Activated T-cell treated with anti-CD3 and anti-CD28 coated beads, Interleukin-2, amount 50 U/mL, for 72 hours (primary cell): ENCODE measurements at places on chromosomes 5 and 9.

DNA sequence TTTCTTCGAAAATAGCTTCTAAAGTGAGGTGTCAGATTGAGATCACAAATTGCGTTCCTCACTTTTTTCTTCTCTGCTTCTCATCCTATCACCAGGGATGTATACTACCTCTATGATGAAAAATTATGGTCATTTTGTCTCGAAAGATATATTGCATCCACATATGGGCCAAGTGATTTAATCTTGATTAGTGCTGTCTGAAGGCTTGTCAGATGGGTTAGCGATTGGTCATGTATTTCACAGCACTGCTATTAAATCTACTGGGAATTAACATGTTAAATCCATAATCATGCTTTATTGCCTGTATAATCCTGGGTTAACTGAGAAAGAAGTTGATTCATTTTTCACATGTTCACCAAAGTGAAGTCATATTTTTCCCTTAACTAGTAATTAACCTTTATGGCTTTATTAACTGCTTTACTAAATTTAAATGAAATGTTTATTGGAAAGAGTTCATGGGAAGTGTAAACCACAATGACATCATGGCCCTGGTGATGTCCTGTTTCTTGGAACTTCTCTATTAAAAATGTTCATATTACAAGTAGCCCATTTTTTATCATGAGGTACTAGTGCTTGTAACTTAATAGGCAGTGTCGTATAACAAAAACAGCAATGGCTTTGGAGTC is 193.3 kb downstream of the SMC2 start:
- DNase-seq: no peak

- DNase-seq: no peak
These were observed 11.5 kb upstream of the SH3RF2 start for GRCh38 chr5:145924849-145925248.

GRCh38 chr5:40619421-40619820 is 60.3 kb upstream of the PTGER4 start:
- no peak for DNase-seq

GRCh38 chr9:130892477-130893304 is 3.9 kb downstream of the QRFP start:
- DNase-seq: no peak

GRCh38 chr9:73923796-73924195 is 573.3 kb upstream of the RORB start:
- no peak for DNase-seq

DNA sequence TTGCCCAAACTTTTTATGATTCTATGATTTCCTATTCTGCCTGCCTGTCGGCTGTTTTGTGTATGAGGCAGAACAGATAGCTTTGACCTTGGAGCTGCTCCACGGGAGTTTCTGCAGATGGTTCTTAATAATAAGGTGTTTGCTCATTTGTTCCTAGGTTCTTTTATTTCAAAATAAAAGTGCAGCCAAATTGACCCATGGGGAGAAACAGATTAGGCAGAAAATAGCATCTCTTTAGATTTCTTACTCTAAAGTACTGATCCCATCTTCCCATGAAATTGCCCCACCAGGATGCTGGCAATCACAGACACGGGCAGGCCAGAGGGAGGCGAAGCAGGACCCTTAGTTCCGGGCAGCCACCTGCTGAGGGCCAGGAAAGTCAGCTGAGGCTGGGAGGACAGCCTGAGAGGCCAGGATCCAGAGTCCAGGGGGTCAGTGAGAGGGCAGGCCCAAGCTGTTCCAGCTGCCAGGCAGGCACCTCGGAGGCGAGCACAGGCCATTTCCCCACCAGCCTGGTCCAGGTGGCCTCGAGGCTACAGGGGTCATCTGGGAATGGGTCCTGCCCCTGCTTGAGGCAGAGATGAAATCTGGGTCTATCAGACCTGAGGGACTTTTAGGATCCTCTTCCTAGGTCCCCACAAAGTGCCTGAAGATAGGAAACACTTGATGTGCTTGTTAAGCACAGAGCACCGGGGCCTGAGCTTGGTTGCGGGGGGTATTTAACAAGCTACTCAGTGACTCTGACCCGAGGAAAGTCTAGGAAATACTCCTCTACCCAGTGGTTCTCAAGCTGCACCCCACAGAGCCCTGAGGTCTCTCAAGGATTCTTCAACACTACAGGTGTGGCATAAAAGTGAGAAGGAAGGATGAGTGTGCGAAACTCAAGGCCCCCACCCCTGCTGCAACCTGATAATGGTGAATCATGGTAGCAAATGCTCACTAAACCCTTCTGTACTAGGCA is 145.4 kb downstream of the CMYA5 start:
- no peak for DNase-seq

DNA sequence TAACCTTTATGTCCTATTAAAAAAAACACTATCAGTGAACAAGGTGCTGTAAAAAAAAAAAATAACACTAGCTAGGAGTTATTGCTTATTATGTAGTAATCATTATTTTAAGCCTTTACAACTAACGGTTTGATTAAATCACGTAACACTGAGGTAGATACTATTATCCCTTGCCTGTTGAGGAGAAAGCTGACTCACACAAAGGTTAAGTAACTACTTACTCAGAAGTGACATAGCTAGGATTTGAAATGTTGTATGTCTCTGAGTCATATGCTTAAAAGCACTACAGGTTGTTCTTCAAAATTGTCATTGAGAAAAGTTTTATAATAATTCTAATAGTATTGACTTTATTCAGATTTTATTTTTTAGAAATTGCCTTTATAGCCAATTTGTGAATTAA is 8.8 kb downstream of the TENT2 start:
- no peak for DNase-seq

DNA sequence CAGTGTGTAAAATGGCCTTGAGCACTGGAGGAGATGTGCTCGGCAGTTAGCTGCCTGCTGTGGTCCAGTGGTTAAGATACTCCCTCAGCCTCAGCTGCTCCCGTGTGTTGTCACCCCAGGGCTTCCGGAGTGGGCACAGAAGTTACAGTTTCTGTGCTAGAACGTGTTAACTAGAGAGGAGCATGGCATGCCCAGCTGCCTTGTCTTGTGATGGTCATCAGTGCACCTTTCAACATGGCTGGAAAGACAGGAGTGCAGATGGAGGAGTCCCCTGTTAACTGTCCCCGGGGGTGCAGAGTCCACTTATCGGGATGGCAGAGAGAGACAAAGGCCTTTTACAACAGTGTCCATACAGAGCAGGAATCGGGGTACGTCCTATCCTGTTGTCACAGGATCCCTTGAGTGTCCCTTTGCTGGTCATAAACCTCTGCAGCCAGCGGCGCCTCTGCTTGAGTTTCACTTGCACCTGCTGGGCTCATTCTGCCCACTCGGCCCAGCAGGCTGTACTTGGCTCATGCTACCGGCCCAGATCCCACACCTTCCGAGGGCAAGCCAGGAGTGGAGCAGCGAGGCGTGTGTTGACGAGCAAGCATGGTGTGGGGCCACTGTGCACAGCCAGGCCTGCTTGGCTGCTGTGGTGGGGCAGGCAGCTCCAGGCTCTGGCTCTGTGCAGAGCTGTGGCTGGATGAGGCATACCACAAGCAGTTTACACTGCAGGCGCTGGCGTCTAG is 112.6 kb downstream of the EHMT1 start:
- no peak for DNase-seq

DNA sequence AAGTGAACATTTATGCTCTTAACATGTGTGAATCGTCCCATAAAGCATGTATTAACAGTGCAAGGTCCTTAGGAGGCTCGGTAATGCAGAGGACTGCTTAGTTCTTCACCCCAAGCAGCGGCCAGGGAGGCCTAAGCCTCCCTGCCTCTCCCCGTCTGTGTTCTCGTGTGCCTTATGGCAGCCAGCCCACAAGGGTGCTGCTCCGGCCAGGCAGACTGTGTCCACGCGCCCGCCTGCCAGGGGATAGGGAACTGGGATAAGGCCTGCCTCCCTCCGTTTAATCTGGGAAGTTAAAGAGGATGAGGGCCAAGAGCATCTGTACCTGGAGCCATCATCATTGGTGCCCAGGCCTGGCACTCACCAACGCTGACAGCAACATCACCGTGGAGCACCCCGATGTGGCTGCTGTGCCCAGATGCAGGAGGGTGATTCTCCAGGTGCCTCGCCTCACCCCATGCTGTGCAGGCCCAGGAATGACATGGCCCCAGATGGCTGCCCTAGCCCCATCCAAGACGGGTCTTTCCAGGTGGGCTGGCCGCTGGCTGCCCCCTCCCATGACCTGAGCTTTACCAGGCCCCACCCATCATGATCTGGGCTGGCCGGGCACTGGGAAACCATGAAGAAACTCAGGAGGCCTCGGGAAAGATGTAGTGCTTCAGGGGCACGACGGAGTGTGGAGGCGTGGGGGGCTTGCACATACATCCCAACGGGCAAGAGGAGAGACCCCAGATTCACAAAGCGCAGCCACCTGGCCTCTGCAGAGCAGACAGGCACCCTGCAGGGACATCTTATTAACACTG is 35.6 kb upstream of the SUSD3 start:
- no peak for DNase-seq

DNA sequence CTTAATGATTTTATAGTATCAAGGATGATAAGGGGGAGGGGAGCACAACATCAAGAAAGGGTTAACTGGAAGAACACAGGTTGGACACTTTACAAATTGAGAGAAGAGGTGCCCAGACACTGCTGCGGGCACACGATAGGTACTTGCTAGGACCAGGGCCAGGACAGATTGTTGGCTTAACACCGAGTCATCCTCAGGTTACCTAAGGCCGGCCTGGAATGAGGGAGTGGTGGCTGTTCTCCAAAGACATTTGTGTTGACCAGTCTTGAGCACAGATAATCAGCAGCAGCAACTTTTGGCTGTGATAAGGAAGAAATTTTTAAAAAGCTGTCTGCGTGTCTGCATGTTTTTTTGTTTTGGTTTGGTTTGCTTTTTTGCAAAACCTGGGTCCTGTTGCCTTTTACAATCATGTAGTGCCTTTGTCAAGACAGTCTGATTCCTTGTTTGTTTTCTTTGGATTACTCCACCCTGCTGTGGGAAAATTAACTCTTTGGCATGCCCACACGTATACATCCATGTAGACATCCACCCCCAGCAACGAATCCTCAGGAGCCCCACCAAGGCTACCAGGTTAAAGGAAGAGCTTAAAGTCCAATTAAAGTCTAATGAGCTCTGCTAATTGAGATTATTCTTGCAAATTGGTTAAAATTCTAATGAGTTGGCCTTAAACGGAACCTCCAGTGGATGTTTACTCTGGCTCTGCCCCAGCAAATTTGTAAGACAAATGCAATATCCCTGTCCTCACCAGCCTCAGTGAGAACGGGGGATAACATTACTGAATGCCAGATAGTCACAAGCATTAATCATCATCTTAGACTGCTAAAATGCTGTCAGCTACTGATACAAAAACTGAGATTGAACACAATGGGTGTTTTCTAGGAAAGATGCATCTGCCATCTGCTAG is 382.3 kb downstream of the ACTL7B start:
- DNase-seq: no peak

DNA sequence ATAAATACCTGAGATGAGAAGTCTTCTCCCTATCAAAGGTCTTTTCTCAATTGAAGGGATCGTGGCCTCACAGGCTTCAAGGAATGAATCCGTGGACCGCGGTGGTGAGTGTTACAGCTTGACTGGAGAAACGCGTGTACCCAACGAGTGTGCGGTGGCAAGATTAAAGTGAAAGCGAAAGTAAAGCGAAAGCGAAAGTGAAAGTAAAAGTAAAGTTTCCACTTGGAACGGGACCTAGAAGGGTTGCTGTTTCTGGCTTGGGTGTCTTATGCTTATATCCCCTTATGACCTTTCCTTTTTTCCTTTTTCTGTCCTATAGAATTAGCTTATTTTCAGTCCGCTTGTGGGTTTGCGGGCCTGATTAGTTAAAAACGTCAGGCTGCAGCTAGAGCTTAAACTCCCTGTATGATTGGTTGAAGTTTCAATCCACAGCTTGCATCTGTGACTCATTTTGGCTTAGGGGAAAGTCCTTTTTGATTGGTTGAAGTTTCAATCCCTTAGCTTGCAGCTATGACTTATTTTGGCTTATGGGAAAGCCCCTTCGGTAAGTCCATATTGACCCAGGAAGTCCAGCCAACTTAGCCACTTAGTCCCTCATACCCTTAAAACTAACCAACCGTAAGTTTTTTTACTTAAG is 924.3 kb upstream of the CDH10 start:
- DNase-seq: no peak

- no peak for DNase-seq
These were observed 42.7 kb downstream of the NKD2 start for GRCh38 chr5:1051366-1051720.

DNA sequence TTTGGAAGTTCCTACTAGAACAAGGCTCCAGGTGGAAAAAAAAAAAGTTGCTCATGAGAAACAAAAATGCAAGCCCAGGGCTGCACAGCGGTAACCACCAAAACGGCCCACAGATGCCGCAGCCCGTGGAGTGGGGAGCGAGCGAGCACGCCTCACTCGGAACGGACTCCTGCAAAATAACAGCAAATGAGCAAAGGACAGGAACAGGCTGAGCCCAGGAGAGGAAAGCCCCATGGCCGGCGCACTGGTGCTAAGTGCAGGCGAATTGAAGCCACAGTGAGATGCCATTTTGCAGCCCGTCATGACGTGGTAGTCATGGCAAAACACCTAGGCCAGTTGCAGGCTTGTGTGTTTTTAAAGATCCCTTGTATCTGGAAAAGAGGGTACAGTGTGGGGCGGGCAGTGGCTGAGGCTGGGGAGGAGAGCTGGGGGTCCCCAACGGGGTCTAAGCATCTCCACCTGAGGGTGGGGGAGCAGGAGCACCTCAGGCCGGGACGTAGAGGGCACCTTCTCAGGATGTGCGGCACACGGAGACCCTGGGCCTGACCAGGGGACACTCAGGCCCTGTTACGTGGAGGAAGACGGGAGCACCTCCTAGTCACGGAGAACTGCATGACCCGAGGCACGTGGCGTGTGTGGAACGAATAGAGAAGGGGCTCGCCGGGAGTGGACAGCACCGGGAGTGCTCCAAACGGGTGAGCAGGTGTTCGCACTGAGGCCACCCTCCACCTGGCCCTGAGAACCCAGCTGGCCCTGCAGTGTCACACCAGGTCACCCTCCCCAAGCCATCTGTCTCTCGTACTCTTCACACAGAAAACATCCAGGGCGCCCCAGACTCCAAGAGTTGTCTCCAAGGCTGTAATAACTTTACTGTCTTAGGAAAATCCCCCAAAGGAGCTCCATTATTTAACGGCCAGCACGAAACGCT is 10.7 kb downstream of the GRM6 start:
- DNase-seq: no peak

GRCh38 chr5:125549322-125549911 is 803.0 kb upstream of the ZNF608 start:
- DNase-seq: no peak

DNA sequence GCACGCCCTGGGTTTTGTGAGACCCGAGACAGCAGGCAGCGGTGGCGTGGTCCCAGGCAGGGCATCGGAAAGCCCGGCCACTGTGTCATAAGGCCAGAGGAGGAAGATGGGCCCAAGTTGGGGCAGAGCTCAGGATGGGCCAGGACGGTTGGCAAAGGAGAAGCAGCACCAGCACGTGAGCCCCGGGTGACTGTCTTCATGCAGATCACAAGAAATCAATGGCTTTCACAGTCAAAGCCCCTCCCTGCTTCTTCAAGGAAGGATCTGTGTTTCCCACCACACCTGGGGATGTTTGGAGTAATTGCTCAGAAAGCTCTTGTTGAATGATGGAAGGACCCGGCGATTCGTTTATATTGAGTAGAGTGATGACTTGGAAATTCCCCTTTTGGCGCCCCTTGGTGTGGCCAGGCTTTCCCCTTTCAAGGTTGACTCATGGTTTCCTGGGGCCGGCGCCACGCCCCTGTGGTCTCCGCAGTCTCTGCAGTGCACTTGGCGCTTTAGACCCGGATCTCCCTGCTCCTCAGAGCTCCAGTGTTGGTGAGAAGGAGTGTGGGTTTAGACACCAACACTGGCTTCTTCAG is 52.1 kb downstream of the IL31RA start:
- DNase-seq: peak; percentile 83
